Natural killer cell (primary cell): ENCODE measurements at places on chromosomes 12 and 14. TPM values are rescaled to one million over a fixed set of nuclear protein-coding genes. Genes with fewer than 3 reads are reported as not detected.

- DNase-seq: no peak
Measured at GRCh38 chr14:37150414-37150813, 22.0 kb downstream of the SLC25A21 start.

GRCh38 chr14:50736932-50737419, 68.9 kb upstream of the SAV1 start:
- peak; percentile 31 for DNase-seq

Gene RFLNA
- not detected for total RNA-seq

Gene CFAP73
- total RNA-seq: not detected

Gene SPX
- not detected for total RNA-seq

Gene RHEBL1
- 6.3 TPM for total RNA-seq
